Smooth muscle cell of bladder (primary cell): ENCODE measurements at places on chromosomes 1 and 21. TPM values are rescaled to one million over a fixed set of nuclear protein-coding genes. Genes with fewer than 3 reads are reported as not detected.

CFH gene
- total RNA-seq = 233 and 238 TPM in 2 replicates

CR2 gene
- total RNA-seq = not detected in 2 replicates

LRRC53 gene
- total RNA-seq = not detected in 2 replicates

AKR7A3 gene
- total RNA-seq = 0.14 and 0.37 TPM in 2 replicates

FCAMR gene
- not detected in 2 replicates for total RNA-seq

VAMP3 gene
- 66.5 and 73.4 TPM in 2 replicates for total RNA-seq

WDR4 gene
- 7.1 and 10.7 TPM in 2 replicates for total RNA-seq

YRDC gene
- 11.2 and 12.9 TPM in 2 replicates for total RNA-seq

ALPL gene
- total RNA-seq = 1.1 and 1.5 TPM in 2 replicates

OPTC gene
- not detected in 2 replicates for total RNA-seq

LCE3E gene
- not detected in 2 replicates for total RNA-seq

MOB3C gene
- 9.0 and 11.3 TPM in 2 replicates for total RNA-seq
